ENCODE measurements at places on chromosomes 4 and X.

DNA sequence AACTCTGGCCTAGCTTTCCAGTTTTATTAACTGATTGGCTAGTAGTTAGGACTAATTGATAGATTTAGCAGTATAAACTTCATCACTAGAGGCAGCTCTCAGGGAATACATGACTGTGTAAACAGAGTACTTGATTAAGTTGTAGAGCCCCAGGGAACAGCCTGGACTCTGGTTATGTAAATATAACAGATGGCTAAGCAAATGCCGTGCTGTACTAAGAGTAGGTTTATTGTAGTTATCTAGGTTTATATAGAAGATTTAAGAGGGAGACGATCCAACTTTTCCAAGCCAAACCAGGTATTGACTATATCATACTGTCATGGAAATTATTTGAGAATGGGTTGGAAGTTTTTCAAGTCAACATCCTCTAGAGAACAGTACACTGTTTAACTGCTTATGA, 463.4 kb upstream of the GRID2 start:
- DNase-seq: no peak

DNA sequence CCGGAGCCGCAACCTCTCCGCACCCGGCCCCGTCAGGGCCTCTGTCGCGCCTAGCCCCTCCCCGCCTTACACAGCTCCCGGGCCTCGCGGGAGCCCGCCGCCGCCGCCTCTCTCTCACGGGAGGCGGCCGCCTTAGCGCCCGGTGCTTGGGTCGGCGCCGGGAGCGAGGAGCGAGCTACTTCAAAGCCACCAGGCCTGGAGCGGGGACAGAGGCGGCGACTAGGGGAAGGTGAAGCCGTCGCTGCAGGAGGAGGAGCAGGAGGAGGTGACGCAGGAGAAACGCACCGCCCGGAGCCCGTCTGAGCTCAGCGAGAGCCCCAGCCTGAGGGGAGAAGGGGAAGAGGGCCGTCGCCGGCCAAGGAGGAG, 250 bp downstream of the USP9X start:
- DNase-seq: peak; percentile 25

GRCh38 chrX:45872480-45872879, 671.8 kb upstream of the DIPK2B start:
- no peak for DNase-seq

GRCh38 chr4:124948976-124949597, 236.6 kb upstream of the ANKRD50 start:
- DNase-seq: no peak

GRCh38 chrX:155997436-155997835, at the start of gene IL9R:
IL9R (plus strand) TSS chrX:155997696; CDS start chrX:155997760, 64 bp downstream.
- DNase-seq: no peak

GRCh38 chrX:2388669-2389068, 112.1 kb downstream of the DHRSX start:
- DNase-seq: no peak

Measured in head of caudate nucleus (tissue), 42 donors.